ENCODE measurements at places on chromosomes 2 and 18.

- DNase-seq: no peak
Measured at GRCh38 chr2:108979461-108979860, 9.6 kb downstream of the EDAR start.

DNA sequence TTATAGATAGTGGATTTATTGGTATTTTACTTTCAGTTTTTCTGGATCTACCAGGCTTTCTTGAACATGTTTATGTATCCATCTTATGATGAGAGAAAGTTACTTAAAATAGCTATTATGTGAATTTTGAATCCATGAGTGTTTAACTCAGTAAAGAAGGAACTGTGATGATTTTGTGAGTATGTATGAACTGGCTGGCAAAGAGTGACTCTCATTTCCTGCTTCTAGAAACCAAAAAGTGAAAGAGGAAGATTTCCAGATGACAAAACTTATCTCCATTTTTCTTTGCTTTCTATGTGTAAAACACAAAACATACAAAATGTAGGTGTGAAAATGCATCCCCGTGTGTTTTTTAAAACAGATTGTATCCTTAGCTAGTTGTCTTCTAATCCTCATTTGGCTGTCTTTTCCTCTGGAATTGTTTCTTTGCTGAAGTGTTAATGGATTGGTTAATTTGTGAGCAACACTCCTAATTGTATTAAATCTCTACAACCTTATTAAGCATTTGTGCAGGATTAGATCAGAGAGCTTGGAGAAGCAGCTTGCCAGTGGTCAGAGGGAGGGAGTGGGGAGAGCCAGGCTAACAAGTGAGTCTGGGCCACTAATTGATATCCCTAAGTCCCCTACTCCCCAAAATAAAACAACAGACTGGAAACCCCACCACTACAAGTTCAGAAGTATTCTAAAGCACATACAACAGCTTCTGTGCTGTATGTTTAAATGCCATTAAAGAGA lies 23.9 kb downstream of the PTPRM start:
- DNase-seq: no peak

GRCh38 chr2:231321556-231322334 lies 73.8 kb upstream of the B3GNT7 start:
- DNase-seq: no peak

DNA sequence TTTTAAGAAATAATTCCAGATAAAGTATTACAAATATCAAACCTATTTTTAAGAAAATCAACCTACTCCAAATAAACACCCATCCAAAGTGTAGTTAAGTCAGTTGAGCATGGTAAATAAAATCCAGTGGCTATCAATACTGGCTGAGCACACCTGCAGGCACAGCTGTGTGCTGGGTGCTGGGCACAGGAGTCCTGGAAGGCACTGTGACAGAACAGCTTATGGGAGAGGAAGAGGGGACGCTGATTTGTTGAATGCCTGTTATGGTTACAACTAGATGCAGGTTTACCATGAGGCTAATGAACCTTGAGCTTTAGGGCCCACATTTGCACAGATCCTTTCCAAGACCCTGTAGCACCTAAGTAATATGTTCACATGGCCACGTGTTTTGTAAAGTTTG lies 202.7 kb downstream of the MTX2 start:
- peak; percentile 36 for DNase-seq

DNA sequence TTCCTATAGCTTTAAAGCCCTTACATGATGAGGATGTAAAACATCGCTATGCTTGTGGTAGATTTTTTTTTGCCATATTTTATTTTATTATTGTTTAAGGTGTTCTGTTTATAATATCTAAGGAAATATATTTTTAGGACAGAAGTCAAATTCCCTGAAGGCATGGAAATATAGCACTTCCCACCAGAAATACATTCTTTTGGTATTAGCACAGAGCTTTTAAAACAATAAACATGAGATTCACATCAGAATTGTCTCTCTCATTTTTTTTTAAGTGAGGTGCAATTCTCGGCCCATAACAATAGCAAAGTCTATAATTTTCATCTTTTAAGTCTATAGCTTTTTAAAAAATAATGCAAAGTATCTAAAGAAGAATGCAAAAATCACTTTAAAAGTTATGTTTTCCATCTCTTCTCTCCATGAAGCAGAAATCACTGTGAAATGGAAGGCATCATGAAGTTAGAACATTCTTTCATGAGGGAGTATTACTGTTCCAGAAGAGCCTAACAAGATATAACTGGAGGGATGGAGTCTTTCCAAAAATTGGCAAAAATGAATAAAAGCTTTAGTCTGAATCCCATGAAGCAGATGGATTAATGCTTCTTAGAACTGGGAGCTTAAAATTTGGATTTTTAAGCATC lies 283.6 kb upstream of the TRIB2 start:
- no peak for DNase-seq
